Activated CD4-positive, alpha-beta T cell treated with anti-CD3 and anti-CD28 coated beads for 4 hours (primary cell): ENCODE measurements at places on chromosomes 1 and 21.

GRCh38 chr1:217373761-217374701 is 256.9 kb downstream of the GPATCH2 start:
- DNase-seq, result no peak

DNA sequence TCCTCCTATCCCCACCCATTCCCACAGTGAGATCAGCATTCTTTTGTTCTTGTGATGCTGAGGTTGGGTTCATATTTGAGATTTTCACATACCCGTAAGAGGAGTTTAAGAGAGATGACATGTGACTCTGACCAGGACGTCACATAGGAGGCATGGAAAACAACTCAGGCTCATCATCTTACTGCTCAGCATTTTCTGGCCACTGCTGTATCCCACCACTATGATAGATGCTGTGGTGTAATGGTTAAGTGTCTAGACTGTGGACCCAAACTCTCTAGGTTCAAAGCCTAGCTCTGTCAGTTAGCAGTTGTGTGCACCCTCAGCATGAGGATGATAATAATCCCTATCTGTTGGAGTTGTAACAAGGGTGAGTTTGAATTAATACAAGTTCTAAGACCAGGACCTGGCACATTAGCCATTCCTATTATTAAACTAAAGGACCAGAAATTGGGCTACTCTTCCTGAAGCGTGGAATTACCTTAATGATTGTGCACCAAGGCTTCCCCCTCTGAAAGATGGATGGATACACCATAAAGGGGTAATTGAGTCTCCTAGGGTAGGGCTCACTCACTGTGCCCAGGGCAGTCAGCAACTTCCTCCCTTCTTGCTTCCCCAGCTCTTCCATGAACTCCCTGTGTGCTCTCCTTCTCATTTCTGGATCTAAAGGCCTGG is 40.9 kb downstream of the LGR6 start:
- DNase-seq, result no peak

DNA sequence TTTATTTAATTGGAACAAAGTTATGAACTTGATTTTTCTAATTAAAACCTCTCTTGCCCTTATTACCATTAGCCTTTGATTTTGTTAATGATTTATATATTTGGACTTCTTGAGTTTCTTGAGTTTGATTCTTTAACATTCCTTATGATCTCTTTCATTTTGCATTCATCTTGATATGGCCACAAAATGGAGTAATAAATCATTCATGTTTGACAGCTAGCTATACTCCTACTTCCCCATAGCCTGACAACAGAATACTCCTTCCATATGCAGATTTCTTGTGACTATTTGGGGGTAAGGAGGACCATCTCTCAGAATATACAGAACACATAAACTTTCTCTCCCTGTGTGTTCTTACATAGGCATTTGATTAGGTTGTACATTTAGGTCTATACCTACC is 119.6 kb downstream of the SYT14 start:
- no peak for DNase-seq

- no peak for DNase-seq
Measured at GRCh38 chr1:100580446-100580845, 42.5 kb downstream of the GPR88 start.

GRCh38 chr1:200671235-200671786 is 1.6 kb upstream of the DDX59 start:
- DNase-seq, result no peak

DNA sequence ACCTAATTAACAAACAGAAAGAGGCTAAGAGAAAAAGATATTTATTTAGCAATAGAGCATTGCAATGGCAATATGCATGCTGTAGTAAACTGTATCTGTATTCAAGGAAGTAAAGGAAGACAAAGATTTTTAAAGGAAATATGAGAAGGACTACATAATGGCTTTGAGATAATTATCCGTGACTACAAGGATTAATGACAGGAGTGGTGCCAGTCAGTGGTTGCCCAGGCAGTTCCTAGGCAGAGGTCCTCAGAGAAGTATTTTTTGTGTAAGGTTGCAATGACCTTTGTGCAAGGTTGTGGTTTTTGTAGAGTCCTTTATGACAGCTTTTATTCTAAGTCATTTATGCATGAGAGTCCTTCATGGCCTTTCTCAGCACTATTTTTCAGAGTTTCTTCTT is 711.1 kb upstream of the CHRM3 start:
- DNase-seq, result no peak

DNA sequence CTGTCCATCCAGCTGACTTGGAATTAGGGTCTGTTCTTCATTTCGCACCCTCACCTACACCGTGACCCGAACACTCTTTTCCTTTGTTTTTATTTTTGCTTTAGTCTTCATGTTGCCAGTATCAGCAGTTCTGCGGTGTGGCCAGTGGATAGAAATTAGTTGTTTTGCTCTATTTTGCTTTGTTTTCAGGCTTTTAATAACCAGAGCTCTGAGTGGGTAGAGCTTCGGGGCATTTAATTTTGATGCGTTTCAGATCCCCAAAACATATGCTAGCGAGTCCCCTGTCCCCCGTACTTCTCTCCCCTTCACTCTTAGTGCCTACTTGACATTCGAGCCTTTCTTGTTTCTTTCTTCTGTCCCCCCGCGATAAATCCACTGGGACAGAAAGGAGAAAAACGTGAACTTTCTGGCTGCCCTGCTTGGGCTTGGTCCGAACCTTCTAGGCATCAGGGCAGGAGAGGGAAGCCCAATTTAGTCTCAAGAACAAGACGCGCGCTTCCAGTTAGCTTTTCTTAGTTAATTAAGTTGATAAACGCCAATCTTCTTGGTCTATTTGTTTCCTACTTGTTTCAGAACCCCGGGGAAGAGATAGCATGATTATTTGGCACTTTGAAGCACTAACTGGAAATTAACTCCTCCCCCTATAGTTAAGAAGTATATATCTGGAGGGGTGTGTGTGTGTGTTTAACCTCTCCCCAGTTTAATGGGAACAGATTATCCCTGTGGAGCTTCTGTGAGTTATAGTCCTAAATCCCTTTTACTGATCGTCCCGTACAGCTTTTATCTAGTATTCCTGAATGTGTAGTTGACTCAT is 839 bp downstream of the SWT1 start:
- DNase-seq, result no peak

- no peak for DNase-seq
Measured at GRCh38 chr1:87134061-87134460, 194.6 kb upstream of the LMO4 start.

DNA sequence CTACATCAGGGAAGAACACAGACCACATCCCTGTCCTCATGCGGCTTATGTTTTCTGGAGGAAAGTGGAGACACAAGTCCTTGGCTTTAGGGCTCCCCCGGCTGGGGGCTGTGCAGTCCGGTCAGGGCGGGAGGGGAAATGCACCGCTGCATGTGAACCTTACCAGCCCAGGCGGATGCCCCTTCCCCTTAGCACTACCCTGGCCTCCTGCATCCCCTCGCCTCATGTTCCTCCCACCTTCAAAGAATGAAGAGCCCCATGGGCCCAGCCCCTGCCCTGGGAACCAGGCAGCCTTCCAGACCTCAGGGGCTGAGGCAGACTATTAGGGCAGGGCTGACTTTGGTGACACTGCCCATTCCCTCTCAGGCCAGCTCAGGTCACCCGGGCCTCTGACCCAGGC is 45.5 kb downstream of the TNNT2 start:
- DNase-seq, result no peak

GRCh38 chr1:117527566-117528102 is 78.2 kb upstream of the TENT5C start:
- no peak for DNase-seq

DNA sequence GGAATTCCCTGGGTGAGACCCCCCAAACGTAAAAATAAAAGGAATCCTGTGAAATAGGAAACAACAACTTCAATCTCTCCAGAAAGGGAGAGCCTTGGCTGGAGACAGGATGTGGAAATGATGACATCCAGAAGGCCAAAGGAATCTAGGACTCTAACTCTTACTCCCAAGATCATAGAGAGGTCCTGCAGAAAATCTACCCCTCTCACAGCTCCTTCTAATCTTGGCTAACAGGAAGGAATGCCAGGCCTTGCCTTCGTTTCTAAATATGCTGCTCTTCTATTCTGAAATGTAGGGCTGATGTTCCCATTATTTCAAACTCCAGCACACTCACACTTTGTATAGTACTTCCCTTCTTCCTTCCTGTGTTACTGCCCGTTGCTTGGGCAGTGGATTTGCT is 40.7 kb downstream of the ARHGEF11 start:
- DNase-seq, result no peak

DNA sequence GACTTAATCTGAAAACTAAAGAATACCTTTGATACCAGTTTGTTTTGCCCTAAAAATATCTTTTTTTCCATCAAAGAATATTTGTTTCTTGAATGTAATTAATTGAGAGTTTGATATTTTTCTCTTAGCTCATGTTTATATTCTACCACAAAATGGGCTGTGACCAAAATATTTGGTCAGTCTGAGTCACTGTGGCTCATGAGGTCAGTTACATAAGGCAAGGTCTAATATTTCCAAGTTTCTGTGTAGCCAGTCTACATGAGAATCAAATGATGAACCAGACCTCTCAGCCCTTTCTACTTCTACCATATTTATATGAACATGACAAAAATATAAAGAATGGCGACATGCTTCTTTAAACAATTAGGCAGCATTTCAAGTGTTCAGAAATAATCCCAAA is 83.0 kb upstream of the IVNS1ABP start:
- DNase-seq, result no peak

DNA sequence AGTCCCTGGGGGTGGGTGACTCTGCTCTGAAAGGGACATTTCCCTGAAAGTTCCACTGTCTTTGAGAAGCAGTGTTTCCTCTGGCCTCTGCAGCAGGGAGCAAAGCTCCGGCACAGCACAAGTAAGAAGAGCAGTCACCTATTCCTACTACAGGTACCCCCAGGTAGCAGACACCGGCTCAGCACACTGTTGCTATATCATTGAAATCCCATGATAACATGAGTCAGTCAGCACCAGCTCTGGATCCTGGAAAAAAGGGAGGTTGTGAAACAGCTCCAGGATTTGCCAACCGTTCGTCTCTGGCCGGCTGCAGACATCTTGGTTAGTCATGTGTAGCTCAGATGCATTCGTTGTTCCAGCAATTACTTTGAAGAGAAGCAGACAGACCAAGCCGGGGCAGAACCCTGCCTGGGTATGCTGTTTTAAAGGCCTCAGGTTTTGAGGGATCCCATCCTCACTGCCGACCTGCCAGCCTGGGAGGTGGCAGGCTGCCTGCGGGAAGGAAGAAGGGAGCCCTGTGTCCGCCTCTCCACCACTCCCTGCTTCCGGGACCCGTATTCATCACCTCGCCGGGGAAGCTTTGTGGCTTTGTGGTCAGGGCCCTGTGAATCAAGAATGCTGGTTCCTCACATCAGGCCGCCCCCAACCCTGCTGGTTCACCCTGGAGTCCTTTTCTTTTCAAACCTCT is 139.2 kb downstream of the CLIC6 start:
- peak; percentile 71 for DNase-seq

DNA sequence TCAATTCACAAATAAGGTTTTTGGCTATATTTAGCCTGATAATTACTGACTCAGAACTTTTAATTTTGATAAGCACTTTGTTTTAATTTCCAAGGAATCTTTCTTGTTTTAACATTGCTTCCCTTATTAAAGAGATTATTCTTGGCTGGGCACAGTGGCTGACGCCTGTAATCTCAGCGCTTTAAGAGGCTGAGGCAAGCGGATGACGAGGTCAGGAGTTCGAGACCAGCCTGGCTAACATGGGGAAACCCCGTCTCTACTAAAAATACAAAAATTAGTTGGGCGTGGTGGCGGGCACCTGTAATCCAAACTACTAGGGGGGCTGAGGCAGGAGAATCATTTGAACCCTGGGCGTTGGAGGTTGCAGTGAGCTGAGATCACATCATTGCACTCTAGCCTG is 13.8 kb downstream of the ALG14 start:
- DNase-seq, result no peak

DNA sequence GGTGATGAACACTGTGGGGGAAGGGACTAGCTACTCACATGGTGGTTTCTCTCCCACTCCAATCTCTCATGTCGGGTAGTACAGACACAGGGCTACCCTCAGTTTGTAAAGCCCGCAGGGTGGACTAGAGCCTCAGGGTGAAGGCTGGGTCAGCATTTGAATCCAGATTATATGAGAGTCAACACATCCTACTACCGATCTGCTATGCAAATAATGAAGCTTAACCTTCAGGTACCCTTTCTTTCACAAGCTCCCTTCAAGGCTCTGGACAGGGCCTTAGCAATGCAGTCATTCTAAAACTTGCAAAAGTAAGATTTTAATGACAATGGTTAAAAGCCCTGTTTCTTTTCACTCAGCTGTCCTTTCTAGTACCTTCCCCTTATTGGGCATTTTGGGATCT is 5.5 kb upstream of the ZBED6 start:
- no peak for DNase-seq

DNA sequence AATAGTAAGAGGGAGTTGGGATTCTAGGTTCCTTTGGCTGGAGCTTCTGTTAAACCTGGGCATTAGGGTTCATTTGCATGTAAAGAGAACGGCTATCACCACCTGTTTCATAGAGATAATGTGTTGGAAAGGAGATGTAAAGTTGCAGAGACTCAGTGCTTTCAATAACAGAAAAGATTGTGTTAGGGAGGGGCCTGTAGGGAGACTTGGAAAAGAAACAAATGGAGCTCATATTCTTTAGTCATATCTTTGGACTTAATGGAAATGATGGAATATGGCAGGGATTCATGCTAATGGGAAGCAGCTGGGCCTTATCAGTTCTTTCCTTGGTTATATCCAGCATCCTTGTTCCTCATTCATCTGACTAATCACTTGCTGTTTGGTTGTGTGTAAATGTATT is 144.9 kb downstream of the CD247 start:
- no peak for DNase-seq

DNA sequence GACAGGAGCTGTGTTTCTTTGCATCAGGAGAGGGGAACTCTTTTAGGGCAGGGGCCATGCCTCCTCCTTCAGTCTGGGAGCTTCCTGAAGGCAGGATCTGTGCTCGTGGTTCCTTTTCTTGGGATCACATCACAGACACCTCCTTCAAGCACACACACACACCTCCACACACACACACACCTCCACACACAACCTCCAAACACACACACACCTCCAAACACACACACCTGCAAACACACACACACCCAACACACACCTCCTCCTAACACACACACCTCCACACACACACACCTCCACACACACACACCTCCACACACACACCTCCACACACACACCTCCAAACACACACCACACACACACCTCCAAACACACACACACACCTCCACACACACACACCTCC is 10.5 kb downstream of the LGR6 start:
- DNase-seq, result no peak

DNA sequence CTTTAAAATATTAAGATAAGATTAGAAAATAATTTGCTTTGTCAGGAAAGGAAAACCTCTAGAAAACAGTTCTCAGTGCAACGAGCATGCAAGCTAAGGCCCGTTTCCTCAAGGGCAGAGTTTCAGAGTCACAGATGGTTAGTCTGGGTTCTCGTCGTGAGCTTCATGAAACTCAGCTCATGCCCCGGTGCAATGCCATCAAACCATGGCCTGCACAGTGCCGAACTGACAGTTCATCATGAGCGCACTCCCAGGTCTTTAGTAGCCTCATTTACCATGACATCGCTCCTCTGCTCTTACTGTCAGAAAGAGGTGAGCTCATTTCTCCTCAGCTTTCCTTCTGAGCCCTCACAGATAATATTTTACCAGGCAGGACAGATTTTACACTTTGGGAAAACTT is 319.2 kb downstream of the NTNG1 start:
- no peak for DNase-seq

- peak; percentile 50 for DNase-seq
Measured at GRCh38 chr1:179706339-179706941, 36.7 kb upstream of the FAM163A start.

- DNase-seq, result no peak
Measured at GRCh38 chr1:243924188-243924587, 74.1 kb upstream of the AKT3 start.

GRCh38 chr1:36966242-36966641 is 68.1 kb downstream of the GRIK3 start:
- DNase-seq, result peak; percentile 5

GRCh38 chr1:41482001-41482765 is 2.3 kb downstream of the EDN2 start:
- no peak for DNase-seq
